ENCODE measurements at places on chromosomes 5 and 9. TPM values are rescaled to one million over a fixed set of nuclear protein-coding genes. Genes with fewer than 3 reads are reported as not detected.

- no peak for DNase-seq
Observed at GRCh38 chr9:90064248-90064647, 459.4 kb downstream of the GADD45G start.

The POLE3 gene
- 34.2 TPM for total RNA-seq

DNA sequence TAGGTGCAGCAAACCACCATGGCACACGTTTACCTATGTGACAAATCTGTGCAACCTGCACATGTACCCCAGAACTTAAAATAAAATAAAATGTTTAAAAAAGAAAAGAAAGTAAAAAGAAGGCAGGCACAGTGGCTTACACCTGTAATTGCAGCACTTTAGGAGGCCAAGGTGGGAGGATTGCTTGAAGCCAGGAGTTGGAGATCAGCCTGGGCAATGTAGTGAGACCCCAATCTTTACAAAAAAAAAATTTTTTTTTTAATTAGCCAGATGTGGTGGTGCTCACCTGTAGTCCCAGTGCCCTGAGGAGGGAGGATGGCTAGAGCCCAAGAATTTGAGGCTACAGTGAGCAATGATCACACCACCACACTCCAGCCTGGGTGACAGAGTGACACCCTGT, 12.5 kb upstream of the LHFPL2 start:
- no peak for DNase-seq

DNA sequence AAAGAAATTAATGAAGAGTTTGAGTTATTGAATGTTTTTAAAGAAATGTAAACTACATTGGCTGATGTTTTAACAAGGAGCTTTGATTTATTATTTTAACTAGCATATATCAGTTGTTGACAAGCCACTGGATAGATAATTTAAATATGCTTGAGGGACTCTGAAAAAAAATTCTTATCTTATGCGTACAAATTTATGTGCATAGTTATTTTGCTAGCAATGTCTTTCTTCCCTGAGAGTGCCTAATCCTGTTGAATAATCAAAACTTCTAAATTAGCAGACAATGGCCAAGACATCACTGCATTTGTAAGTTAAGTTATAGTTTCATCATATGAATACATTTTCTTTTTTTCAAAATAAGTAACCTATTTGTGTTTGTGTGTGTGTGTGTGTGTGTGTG, 342.3 kb downstream of the MED10 start:
- DNase-seq, result no peak

DNA sequence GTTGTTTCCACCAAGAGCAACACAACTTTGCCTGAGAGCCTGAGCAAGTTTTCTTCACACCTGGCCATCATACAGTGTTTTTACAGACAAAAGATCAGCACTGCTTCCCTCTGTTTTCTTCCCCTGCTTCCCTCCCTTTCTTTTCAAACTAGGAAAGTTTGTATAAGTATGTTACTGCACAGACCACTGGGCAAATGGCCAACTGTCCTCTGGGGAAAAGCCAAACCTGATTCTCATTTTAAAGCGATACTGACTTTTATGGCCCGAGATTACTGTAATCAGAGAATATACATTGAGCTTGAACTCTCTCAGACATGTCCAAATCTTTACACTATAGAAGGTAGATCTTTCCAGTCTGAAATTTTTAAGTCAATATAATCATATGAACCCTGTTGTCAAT, 415.0 kb downstream of the NFIB start:
- no peak for DNase-seq
